ENCODE measurements at places on chromosomes 5 and 9.

DNA sequence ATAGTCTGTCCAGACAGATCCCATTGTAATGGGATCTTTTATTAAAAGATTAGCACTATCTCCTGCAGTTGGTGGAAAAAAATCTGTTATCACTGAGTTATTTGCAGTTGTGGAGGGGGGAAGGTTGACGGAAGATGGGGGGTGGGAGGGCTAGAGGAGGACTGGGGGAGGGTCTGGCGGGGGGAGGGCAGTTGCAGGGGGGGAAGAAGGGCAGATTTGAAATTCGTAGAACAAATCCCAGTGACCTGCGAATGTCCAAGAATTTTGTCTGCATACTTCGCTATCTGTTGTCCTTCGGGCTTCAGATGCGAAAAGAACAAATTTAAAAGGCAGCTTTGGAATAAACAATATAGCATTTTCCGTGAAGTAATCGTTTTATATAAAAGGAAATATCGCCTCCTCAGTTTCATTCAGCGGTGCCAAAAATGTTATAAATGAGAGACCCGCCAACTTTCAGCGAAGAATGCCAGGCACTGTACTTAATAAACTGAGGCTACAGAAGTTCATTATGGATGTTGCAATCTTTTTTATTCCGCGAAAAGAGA lies 1.3 kb upstream of the FST start:
- DNase-seq = no peak

GRCh38 chr5:16520841-16521240 lies 55.2 kb upstream of the ZNF622 start:
- no peak for DNase-seq

- no peak for DNase-seq
Measured at GRCh38 chr9:120528829-120529228, 51.1 kb downstream of the CDK5RAP2 start.

DNA sequence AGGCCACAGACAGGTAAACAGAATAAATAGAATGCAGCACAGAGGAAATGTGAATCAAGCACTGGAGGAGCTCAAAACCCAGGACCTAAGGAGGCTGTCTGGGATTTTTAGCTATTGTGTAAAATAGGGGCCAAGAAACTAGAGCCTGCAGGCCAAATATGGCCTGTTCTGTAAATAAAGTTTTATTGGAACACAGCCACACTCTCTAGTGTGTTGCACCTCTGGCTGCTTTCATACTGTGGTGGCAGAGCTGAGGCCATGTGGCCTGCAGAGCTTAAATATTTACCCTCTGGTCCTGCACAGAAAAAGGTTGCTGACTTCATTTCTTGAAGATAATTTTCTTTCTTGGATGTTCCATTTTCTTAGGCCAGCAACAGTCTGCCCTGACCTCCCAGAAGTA lies 136.4 kb downstream of the WDR41 start:
- no peak for DNase-seq

DNA sequence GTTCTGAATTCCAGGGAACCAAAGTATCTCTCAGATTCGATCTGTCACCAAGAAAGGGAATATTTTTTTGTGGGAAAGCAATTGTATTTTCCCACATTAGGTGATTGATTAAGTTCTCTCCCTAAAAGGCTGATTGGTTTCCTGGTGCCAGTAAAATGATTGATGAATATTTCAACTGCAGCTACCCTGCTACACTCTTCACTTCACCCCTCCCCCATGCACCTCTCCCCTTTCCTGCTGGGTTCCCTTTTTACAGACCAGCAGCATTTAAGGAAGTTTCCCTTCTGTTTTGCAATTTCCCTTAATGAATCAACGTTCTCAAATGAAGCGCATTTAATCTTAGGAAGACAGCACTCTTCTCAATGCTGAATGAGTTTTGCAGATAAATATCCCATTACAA lies 13.1 kb downstream of the NR6A1 start:
- DNase-seq = no peak

GRCh38 chr9:38442473-38443096 lies 18.3 kb upstream of the IGFBPL1 start:
- no peak for DNase-seq

- DNase-seq = no peak
Measured at GRCh38 chr5:129917224-129917623, 13.0 kb downstream of the CHSY3 start.
